Hematopoietic multipotent progenitor cell treated with erythropoietin and hydrocortisone succinate and interleukin-3 and kit ligand, for 6 days (in vitro differentiated cells): ENCODE measurements at places on chromosomes 2 and 18.
A peak's percentile ranks its signal among the peaks of the same experiment; 100 is the strongest.

- peak; percentile 57 for DNase-seq
These were observed 28.2 kb upstream of the MCM6 start for GRCh38 chr2:135904341-135904989.

DNA sequence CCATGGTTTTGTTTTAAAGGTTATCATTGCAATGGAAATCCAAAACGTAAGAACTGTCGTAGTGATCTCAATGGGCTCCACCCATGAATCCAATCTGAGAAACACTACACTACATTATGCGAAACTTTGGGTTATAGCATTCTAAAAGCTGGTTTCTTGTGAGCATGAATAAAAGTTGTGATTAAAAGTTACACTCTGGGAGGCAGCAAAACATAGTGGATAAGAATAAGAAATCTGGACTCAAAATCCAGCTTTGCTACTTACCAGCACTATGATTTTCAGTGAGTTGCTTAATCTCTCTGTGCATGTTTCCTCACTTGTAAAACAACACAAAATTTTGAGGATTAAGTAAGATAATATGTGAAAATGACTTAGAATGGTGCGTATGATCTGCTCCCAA is 25.7 kb upstream of the THOC1 start:
- DNase-seq, result no peak

GRCh38 chr2:65728477-65729180 is 296.2 kb upstream of the SPRED2 start:
- no peak for DNase-seq

- no peak for DNase-seq
These were observed 44.0 kb downstream of the CPO start for GRCh38 chr2:206983161-206983859.

DNA sequence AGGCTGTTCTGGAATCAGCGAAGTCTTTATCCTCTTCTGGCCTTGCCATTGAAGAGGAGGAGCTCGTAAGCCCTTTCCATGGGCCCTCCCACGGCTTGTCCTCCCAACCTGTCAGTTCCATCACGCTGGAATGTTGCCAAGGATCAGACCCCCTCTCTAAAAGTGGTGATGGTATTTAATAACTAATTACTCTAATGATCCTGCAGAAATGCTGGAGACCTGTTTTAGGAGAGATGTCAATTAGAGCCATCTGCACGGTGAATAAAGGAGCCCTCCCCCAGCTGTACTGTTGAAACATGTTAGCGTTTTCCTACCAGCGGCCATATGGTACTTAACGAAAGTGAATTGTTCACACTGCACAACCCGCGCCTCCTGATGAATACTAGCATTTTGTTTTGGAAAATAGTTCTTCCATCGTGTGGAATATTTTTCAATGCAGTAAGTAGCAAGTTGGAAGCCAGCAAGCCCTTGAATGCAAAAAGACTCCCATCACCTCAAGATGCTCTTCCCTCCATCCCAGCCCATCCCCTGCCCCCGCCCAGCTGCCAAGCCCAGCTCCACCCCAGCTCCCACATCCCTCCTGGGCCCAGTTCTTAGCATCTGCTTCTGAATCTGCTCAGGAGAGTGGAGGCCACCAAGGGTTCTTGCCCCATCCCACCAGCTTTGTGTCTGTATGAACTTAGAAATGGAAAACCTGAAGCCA is 145.4 kb downstream of the KLHL29 start:
- DNase-seq, result no peak

GRCh38 chr2:173002751-173003541 is 72.7 kb upstream of the MAP3K20 start:
- DNase-seq, result no peak
